ENCODE measurements at places on chromosomes 16 and 17. TPM values are rescaled to one million over a fixed set of nuclear protein-coding genes. Genes with fewer than 3 reads are reported as not detected.

- DNase-seq = no peak
Observed at GRCh38 chr16:86984991-86985647, 332.1 kb downstream of the C16orf95 start.

DNA sequence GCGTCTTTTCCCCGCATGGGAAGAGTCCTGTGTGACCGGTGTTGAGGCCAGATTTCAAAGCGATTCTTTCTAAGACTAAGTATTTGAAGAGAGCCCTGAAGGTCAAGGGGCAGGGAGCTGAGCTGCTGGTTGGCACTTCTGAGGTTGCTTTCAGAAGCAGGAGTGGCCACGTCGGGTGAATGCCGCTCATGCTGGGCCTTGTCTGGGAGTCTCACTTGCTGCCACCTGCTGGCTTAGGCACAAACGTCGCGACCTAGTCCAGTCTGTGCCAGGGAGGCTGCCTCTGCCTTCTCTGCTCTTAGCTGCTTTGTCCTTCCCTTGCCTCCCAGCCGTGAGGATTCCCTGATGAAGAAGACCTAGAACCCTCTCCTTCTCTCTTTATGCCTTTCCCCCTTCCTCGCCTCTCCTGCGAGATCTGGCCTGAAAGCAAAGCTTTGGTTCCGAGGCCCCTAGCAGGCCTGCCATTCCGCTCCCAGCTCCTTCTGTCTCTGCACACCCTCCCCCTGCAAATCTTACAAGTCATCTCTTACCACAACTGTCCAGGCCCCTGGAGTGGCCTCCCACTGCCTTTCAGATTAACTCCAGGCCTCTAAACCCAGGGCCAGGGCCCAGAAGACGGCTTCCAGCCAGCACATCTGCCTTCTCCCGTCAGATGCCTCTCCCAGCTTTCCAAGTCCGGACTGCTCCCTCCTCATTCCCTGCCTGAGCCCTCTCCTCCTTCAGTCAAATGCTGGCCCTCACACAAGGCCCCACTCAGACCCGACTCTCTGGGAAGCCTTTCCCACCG, 11.4 kb downstream of the CTNS start:
- peak; percentile 71 for DNase-seq

DNA sequence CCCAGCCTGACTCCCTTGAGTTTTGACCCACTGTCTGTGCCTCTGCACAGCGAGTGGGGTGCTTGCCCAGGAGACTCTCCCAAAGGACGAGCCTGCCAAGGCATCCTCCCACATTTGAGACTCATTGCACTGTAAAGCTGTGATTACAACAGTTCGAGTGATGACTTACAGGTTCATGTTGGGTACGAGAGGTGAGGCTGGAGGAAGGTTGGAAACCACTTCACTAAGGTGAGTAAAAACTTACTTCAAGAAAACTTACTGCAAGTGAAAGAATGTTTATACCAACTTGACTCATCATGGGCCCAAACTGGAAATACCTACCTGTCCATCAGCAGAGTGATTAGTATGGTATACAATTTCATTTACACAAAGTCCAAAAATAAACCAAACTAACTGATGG, 360.1 kb upstream of the CDH11 start:
- DNase-seq = no peak

- no peak for DNase-seq
Observed at GRCh38 chr16:82848013-82848412, 221.2 kb downstream of the CDH13 start.

- DNase-seq = no peak
Observed at GRCh38 chr17:62950067-62950466, 16.0 kb upstream of the TANC2 start.

GRCh38 chr17:42760652-42761581, at the start of gene RAMP2:
TSS of gene RAMP2 (plus strand) at chr17:42761227. CDS start at chr17:42761262, 35 bp downstream.
- no peak for DNase-seq

DNA sequence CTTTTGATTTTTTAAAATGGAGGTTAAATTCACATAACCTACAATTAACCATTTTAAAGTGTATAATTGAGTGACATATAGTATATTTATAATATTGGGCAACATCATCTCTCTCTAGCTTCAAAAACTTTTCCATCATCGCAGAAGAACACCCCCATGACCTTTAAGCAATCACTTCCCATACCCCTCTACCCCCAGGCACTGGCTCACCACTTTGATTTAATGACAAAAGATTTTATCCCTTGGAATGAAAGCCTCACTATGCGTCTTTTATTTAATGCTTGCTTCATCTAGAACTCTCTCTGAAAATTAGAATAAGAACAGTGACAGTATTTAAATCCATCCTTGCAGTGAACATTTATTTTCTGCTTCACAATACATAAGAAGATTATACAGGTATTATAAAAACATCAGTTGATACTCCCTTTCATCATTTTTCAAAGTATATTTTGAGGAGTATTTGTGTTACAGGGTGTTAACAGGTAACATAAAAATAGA, 3.2 kb upstream of the KRTAP1-3 start:
- no peak for DNase-seq

GRCh38 chr17:1077581-1077985, 80.7 kb downstream of the TIMM22 start:
- DNase-seq = no peak

Gene C16orf86
- total RNA-seq = 3.2 TPM

Gene C16orf89
- total RNA-seq = not detected

Gene OR1F1
- not detected for total RNA-seq
